Stimulated activated CD4-positive, alpha-beta T cell treated with anti-CD3 and anti-CD28 coated beads, Interleukin-2, amount 100 ng/mL, for 24 hours (primary cell): ENCODE measurements at places on chromosomes 3 and 15.

DNA sequence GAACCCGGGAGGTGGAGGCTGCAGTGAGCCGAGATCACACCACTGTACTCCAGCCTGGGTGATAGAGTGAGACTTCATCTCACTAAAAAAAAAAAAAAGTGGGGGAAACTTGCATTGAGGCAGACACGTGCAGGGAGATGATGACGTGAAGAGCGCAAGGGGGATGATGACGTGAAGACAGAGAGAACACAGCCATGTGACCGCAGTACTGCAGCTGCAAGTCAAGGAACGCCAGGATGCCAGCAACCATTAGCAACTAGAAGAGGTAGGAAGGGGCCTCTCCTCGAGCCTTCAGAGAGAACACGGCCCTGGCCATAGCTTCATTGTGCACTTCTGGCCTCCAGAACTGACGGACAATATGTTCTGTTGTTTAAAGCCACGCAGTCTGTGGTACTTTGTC is 28.3 kb downstream of the RFT1 start:
- DNase-seq = no peak

- DNase-seq = no peak
Observed at GRCh38 chr15:77030928-77031375, 36.0 kb downstream of the PSTPIP1 start.

DNA sequence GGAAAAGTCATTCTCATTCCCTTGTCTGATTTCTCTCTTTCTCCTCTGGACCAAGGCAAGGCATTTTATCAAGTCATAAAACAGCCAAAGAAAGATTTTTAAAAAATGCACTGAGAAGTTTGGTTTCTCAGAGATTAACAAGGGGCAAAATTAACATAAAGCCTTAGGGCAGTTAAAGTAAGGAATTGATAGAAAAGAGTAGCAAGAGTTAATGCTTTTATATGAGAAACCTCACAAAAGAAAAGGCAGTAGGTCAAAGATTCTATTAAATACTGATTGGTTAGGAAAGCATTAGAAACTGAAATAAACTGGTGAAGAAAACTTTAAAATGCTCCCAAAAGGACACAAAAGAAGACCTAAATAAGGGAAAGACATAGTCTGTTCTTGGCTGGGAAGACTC is 121.0 kb upstream of the PRTG start:
- DNase-seq = no peak

GRCh38 chr3:133169331-133170068 is 131.3 kb downstream of the TMEM108 start:
- DNase-seq = no peak

DNA sequence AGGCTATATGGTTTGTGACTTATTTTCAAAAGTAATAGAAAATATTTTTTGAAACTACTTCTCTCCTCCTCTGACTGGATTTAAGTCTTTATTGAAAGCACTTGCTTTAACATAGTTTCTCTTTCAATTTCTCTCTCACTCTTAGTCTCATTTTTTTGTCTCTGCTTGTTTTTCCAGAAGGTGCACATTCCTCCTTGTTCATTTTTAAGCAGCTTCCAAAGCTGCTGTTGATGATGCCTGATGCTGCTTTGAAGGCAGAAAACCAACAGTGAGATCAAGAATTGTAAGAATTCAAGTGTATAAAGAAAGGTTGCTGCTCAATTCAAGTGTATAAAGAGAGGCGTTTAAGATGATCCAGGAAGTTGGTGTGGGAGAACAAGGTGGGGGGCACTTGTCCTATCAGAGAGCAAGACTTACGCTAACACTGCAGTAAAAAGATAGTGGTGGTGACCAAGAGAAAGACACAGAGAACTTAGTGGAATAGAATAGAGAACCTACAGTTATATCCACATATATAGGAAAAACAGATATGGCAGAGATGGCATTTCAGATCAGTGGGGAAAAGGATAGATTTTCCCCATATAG is 12.1 kb downstream of the NR2C2 start:
- no peak for DNase-seq

DNA sequence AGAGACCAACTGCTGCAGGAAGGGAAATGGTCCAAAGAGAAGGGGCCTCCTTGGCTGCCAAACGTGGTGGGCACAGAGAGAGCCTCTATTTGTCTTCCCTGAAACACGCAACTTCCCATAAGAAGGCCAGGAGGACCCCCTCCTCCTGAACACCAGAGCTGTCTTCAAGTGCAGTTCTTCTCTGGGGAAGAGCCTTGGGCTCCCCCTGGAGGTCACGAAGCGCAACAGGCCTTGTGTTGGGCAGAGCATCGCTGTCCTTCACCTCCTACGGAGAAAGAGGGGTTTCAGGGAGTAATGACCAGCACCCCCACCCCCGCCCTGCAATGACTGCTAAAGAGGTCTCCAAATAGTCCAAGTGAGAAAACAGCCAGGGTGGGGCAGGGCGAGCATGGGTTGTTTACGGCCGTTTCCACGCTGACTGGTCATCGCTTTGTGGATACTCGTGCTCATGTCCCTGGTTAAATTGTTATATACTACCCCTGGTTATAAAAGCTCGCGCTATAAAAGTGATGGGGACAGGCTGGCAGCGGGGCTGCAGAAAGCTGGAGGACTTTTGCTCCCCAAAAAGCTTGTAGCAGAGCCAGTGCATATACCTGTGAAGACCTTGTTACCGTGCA is 397.5 kb upstream of the ATP10A start:
- DNase-seq = peak; percentile 35

GRCh38 chr15:80674245-80674614 is 20.9 kb upstream of the ABHD17C start:
- no peak for DNase-seq

- DNase-seq = no peak
Observed at GRCh38 chr3:111903067-111903511, 44.0 kb downstream of the PHLDB2 start.

- DNase-seq = no peak
Observed at GRCh38 chr3:123096731-123097130, 29.9 kb downstream of the PDIA5 start.

DNA sequence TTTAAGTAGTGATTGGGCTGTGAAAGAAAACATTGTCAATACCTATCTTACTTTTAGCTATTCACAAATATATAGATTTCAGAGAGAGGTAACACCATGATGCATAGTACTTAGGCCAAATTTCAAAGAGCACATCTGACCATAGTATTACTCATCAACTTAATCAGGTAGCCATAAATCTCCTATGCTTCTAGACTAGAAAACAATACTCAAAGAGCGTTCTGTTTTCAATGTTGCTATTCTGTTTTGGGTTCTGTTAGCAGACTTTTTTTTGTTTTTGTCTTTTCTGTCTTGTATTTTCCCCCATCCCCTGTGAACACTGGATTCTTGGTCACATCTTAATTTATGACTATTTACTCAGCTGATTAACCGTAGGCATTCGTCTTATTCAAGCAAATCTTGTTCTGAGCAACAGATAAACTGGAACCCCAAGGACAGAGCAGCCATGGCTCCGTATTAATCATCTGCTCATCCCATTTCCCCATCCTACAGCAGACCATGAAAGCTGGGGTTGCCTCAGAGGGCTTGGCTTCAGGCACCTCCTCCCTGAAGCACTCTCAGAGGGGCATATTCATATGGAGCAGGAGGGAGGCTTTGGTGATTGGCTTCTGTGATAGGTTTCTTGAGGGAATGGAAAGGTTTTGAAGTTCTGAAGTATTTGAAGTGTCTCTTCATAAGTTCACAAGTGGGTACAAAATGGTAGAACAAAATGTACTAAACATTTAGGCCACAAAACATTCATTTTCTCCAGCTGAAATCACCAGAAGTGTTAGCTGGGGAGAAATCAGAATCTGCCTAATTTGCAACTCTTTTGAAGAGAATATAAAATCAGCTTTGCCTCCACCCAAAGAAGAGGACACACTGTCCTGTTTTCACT is 105.3 kb downstream of the TNIK start:
- DNase-seq = no peak

DNA sequence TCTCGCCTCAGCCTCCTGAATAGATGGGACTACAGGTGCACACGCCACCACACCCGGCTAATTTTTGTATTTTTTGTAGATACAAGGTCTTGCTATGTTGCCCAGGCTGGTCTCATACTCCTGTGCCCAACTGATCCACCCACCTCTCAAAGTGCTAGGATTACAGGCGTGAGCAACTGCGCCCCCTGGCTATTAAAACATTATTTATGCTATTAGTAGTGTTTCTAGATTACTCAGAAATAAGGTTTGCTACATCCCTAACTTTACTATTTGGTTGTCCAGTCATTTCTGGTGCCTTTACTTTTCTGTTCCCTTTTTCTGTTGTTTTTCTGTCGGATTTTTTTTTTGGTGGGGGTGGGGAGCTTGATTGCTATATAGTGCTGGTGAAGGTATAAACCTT is 393.6 kb upstream of the TPM1 start:
- DNase-seq = no peak

DNA sequence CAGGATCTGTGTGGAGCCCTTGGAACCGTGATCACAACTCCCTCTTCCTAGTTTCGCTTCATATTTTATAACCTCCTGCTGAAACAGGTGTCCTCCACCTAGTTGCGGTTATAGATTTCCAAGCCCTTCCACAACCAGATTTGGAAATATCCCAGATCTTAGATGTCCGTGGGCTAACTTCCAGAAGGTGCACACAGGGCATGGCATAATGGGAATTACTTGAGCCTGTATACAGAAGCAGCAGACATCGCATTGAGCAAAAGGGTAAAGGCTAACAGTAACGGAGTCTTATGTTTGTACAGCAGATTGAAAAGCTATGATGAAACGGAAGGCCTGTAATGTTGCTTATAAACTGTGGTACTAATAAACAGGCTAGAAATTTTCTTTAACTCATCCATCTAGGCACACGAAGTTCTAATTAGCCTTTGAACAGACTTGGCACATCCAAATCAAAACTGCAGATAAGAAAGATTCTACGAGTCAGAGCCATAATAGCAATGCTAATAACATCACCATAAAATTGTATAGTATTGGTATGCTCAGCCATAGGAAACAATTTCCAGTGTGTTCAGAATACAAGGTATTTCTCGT is 1.2 kb upstream of the USF3 start:
- DNase-seq = no peak

GRCh38 chr3:46369675-46370132 is 1.0 kb upstream of the CCR5 start:
- DNase-seq = peak; percentile 30

- DNase-seq = no peak
Observed at GRCh38 chr3:66957367-66957766, 40.7 kb upstream of the KBTBD8 start.

GRCh38 chr3:100813828-100814227 is 104.5 kb downstream of the TFG start:
- DNase-seq = no peak

- DNase-seq = no peak
Observed at GRCh38 chr15:47870300-47870955, 153.1 kb downstream of the SEMA6D start.
